ENCODE measurements at places on chromosomes 16 and 17.

DNA sequence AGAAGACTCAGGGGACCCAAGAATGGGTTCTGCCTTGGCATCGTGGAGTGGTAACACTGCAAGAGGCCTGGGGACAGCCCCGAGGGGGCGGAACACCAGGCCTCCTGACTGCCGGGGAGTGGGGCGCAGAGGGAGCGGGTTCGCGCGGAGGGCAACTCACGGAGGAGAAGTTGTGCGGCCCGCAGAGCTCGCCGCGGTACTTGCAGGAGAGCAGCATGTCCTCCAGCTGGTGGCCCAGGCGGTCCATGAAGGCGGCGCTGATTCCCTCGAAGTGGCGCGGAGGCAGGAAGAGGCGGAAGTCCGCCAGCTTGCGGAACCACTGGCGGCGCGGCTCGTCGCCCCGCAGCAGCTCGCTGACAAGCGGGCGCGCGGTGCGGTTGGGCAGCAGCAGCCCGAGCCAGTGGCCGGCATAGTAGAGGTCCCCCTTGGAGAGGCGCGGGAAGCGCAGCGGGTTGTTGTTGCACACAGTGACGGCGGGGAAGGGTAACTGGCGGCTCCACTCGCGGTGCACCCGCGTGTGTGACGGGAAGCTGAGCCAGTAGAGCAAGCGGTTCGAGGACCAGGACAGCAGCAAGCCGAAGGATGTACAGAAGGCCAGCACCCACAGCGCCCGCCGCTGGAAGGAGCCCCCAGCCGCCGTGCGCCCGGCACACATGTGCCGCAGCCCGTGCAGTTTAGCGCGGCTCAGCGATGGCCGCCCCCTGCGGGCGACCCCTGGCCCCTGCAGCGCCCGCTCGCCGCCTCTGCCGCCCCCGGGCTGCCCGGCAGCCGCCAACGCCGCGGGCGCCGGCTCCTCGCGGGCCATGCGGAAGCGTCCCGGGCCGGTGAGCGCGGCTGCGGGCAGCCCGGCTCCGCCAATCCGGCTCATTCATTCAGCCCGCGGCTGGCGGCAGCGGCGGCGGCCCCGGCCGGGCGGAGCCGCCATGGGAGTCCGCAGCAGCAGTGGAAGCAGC lies 1.6 kb downstream of the ASIC2 start:
- DNase-seq: no peak

- DNase-seq: no peak
Measured at GRCh38 chr17:73867056-73867455, 222.8 kb upstream of the SDK2 start.

- no peak for DNase-seq
Measured at GRCh38 chr17:57099165-57099564, 14.1 kb downstream of the AKAP1 start.

GRCh38 chr16:81495321-81496234 lies 51.0 kb downstream of the CMIP start:
- DNase-seq: no peak

- DNase-seq: no peak
Measured at GRCh38 chr17:7313890-7314718, 1.1 kb downstream of the GPS2 start.

DNA sequence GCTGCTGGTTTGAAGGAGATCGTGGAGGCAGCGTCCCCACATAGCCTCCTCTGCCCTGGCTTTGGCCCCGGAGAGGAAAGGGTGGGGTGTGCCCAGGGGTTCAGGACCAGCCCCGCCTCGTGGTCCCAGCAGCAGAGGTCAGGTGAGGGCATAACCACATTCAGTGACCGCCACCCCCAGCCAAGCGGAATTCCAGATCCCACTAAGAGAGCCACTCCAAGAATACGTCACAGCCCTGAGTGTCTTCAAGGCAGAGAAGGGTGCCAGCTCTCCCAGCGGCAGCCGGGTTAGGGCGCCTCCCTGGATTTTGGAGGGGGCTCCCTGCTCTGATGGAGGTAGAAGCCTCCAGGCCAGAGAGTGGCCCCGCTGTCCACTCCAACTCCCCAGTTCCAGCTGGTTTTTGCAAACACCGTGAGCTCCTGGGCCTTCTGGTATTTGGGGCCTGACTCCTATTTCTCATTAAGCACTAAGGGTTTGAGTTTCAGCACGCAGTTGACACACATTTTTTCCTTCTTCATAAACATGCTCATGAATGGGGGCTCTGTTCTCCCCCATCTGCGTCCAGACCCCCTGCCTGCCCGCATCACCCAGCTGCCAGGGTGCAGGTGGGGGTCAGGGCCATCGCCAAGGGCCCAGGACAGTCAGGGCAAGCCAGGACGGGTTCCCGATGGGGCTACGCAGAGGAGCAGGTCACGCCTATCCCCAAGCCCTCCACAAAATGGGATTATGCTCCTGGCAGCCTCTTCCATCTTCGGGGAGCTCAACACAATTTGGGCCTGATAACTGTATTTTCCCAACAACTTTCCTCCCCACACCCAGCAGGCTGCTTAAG lies 98.4 kb upstream of the PLCG2 start:
- no peak for DNase-seq
